Activated CD8-positive, alpha-beta memory T cell treated with anti-CD3 and anti-CD28 coated beads, Interleukin-2, amount 10 ng/mL, durations not matched to agents 7 days and 5 days (primary cell): ENCODE measurements at places on chromosomes 2 and 18. TPM values are rescaled to one million over a fixed set of nuclear protein-coding genes. Genes with fewer than 3 reads are reported as not detected.

GAL3ST2 gene
- not detected for total RNA-seq

GPR45 gene
- not detected for total RNA-seq

ANKRD30B gene
- total RNA-seq = not detected

OTOS gene
- not detected for total RNA-seq

UGGT1 gene
- 56.3 TPM for total RNA-seq

ATP5F1A gene
- 485 TPM for total RNA-seq

C2orf92 gene
- 8.4 TPM for total RNA-seq

FBXO15 gene
- 0.70 TPM for total RNA-seq

TFPI gene
- total RNA-seq = not detected

DYNAP gene
- not detected for total RNA-seq

ABCG5 gene
- total RNA-seq = not detected

TNFAIP6 gene
- total RNA-seq = not detected

CCL20 gene
- not detected for total RNA-seq

MREG gene
- total RNA-seq = 26.7 TPM

CAPN14 gene
- 0.33 TPM for total RNA-seq

- no peak for DNase-seq
These were observed 173.5 kb downstream of the ZFP36L2 start for GRCh38 chr2:43052944-43053306.

- no peak for DNase-seq
These were observed 50.7 kb downstream of the LIPG start for GRCh38 chr18:49612515-49613033.

DNA sequence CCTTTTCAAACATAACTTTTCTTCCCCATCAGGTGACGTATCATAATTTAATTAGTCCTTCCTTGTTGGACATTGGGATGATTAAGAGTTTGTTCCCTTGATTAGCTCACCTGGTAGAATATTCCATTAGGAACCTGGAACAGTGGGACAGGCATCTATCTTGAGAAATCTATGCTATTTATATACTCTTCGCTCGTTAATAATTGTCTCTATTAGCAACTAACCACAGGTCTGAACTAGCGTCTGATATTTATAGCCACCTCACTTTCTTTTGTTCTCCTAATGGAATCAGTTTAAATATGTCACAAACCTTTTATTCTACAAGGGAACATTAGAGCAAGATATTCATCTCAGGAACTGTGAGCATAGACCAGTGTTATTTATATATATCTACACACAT lies 79.8 kb downstream of the MAPK4 start:
- DNase-seq = no peak

DNA sequence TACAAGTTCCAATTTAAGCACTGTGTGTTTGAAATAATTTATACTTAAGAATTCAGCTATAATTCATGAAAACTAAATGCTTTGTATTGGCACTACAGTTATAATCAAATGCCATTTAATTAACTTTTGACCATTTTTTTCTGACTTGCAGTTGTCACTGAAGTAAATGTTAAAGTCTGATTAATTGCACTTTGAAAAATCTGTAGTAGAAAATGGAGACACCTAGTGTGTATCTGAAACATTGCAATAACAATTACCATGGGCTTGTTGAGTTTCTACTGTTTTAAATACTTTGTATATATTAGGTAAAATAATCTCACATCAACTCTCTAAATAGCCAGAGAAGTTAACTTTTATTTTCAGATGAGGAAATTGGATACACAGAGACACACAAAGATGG lies 458.6 kb upstream of the FSIP2 start:
- no peak for DNase-seq

DNA sequence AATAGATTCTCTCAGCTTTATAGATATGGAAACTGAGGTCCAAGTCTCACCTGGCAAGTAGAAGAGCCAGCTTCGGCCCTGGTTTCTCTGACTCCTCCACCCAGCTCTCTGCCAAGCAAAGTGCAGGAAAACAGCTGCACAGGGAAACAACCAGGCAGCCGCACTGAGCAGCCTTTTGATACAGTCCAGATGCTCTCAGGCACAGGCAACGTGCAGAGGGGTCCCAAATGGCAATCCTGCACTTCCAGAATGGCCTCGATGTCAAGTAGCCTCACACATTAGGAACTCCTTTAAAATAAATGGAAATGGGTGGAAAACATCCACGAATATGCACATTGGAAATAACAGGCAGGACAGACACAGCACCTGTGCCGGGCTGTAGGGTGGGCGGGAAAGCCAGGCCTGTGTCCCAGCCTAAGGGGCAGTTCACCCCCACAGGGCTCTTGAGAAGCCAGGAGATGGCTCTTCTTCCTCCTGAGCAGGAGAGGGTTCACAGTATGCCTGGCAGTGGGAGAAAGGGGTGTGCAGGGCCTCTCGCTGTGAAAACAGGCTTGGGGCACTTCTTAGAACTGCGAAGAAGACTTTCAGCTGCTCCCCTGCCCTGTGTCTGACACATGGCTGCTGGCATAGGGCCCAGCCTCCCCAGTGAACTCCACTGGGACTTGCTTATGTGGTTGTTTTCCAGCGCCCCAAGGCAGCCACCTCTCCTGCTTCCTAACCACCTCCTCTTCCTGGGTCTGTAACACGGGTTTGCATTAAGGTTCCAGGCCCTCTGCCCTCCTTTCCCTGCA lies 63.9 kb upstream of the TUBA3E start:
- DNase-seq = no peak

DNA sequence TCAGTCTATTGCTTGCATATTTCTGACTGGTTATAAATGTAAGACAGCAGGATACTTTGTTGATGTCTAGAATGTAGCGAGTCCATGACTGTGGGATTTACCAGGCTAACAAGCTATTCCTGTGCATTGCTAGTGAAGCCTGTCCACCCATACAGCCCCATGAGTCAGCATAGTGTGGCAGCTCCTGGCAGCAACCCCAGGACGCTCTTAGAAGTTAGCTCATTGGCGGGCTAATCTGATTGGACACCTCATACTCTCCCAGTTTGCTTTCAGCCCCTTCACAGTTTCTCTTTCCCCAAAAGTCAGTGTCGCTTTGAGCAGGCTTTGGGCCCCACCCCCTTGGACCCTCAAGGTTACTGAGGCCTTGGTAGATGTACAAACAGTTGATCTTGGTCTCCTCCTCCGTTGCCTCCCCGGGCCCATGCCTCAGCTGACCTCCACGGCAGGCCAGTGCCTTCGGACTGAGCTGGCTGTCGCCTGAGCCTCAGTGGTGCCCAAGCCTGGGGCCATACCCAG lies 48.0 kb downstream of the COA5 start:
- no peak for DNase-seq

- no peak for DNase-seq
These were observed 23.6 kb upstream of the ZNF512 start for GRCh38 chr2:27559228-27559627.

DNA sequence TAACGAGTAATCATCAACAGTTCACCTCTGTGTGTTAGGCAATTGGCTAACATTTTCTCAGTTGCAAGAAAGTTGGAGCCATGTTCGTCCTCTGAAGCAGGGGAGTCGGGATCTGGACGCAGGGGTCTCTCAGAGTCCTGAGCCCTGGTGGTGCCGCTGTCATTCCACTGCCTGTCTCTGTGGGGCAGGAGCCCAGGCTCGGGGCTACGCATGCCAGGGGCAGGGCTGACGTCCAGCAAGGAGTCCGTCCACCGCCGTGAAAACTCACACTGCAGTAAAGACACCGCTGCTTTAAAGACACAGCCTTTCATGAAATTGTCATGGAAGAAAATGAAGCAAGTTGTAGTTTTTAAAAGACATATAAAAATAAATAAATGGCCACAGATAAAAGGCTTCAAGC lies 571.1 kb upstream of the SOX11 start:
- no peak for DNase-seq

DNA sequence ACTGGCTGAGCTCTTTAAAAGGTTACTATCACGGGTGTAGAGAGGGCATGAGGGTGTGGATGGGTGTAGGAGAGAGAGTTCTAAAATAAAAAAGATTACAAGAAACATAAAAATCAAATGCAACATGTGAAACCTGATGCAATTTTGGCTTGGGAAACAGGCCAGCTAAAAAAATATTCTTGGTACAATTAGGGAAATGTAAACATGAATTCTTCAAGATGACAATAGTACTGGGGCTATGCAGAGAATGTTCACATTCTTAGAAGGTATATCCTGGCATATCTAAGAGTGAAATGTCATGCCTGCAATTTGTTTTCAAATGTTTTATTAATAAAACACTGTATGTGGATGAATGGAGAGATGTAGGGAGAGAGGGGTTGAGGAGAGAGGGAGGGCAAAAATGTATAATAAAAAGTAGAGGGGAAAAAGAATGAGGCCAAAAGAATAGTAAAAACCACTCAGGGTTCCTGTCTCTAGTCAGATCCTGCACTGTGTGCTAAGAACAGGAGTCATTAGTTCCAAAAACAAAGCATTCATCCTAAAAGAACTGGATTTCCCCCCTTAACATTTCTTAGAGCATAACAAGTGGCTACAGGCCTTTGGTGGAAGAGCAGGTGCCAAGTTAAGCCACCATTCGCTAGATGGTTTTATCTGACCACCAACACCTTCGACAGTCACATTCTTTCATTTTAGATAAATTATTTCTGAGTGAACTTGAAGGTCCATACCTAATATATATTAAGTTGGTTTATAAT lies 77.3 kb downstream of the LPIN2 start:
- DNase-seq = no peak

DNA sequence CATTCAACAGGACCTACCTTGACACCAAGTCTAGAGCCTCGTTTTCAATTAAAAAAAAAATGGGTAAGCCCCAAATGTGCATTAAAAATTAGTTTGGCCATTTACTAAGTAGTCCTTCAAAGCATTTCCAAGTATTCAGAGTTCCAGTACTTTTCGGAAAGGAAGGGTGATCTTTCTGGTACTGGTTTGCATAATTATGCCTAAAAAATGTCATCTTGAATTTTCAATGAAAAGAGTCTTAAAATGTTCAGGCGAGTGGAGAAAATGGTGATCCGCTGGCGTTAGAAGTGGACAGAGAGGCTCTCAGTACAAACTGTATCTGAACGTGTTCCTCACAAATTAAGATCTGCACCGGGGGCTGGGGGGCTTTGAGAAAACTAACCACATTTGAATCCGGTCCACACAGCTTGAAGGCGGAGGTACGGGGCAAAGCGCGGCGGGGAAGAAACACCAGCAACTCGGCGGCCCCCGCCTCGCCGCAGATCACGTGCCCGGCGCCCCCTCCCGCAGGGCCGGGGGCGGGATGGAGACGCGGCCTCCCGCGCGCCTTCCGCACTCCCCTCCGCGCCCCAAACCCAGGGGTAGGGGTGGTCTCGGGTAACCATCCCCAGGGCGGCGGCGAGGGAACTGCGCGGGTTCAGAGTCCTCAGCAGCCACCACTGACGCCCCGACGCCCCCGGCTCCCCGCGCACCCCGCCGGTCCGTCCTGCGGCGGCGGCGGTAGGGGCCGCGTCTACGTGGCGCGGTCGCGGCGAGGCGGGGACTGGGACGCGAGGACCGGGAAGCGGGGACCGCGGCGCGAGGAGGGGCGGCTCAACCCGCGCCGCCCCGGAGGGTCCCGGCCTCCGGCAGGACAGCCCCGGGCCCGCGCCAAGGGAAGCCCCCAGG lies 564 bp downstream of the LPIN2 start:
- DNase-seq = peak; percentile 65

DNA sequence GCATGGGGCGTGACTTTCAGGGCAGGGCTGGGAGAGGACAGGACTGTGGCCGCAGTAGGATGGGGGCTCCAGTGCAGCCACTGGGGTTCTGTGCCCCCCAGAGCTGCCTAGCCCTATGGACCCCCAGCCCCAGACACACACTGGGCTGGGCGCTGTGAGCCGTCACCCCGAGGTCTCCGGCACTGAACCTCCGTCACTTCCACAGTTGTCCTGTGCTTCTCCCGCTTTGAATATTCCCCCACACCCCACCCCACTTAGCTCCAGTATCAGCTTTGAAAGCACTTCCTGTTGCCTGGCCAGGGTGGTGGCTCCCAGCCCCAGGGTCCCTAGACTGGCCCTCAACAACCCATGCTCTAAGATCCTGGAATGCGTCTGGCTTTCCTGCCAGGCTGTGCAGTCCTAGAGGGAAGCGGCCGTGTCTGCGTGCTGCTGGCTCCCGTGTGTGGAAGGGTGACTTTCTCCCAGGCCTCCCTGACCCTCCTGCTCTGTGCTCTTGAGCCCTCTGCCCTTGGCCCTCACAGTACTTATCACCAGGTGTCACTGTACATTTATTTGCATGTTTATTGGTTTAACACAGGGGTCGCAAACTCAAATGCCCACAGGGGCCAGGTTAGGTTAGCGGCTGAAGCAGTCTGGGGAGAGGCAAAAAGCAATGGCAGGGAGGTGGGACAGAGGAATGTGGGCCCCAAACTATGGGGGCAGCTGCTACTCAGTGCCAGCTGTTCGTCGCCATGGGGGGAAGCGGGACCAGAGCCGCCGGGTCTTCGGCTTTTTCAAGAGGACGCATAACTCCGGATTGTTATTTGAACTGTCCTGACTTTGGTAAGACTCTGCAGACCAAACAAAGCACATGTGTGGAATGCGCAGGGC lies 9.9 kb downstream of the OBSL1 start:
- no peak for DNase-seq

- no peak for DNase-seq
These were observed 101.8 kb upstream of the MAP2 start for GRCh38 chr2:209322041-209322440.

DNA sequence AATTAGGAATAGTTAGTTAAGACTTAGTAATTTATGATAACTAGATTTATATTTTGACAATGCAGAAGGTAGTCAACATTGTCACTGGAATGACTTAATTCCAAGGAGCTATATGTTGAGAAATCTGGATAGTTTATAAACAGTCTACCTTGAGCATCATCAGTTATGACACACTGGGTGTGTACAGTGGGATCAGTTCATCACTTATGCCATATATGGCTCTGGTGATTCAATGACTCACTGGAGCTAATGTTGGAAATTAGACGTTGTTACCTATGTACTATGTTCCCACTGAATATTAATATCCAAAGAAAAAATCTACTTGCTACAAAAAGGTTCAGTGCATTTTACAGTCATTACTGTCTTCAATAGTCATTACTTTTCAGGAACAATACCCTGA lies 34.0 kb upstream of the ITPRID2 start:
- no peak for DNase-seq

GRCh38 chr2:216056739-216057138 lies 24.9 kb downstream of the PECR start:
- no peak for DNase-seq

DNA sequence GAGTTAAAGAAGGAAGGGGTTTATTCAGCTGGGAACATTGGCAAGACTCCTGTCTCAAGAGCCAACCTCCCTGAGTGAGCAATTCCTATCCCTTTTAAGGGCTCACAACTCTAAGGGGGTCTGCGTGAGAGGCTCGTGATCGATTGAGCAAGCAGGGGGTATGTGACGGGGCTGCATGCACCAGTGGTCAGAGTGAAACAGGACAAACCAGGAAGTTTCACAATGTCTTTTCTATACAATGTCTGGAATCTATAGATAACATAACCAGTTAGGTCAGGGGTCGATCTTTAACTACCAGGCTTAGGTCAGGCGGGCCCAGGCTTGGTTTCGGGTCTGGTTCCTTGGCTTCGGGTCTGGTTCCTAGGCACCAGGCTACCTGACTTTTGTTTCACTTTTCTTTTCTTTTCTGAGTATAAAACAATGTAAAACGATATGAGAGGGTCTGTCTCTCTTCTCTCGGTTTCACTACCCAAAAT lies 30.1 kb upstream of the LIPG start:
- DNase-seq = no peak

- DNase-seq = no peak
These were observed 215.5 kb downstream of the CYP26B1 start for GRCh38 chr2:71932037-71932779.

- DNase-seq = no peak
These were observed 293.0 kb upstream of the SPHKAP start for GRCh38 chr2:228474466-228474865.

- no peak for DNase-seq
These were observed 47.1 kb downstream of the IKZF2 start for GRCh38 chr2:213104092-213104902.
